BJ (cell line): ENCODE measurements at places on chromosomes 3 and 15.

DNA sequence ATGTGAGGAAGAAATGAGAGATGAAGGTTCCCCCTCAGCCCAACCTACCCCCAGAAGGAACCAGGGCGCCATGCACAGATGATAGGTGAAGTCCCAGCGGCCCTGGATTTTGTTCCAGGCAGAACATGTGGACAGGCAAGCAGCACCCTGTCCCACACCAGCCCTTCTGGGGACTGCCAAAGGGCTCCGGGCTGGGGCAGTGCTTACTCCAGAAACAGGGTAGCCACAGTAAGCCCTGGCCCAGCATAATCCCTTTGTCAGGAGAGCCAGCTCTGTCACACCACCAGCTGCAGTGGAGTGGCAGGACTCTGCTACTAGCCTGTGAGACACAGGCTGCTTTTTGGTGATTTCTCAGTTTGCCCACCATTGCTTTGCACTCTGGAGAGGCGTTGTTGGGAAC is 6.3 kb downstream of the FBXL22 start:
- no peak for DNase-seq

GRCh38 chr3:72265256-72266015 is 480.5 kb upstream of the PROK2 start:
- DNase-seq, result no peak

DNA sequence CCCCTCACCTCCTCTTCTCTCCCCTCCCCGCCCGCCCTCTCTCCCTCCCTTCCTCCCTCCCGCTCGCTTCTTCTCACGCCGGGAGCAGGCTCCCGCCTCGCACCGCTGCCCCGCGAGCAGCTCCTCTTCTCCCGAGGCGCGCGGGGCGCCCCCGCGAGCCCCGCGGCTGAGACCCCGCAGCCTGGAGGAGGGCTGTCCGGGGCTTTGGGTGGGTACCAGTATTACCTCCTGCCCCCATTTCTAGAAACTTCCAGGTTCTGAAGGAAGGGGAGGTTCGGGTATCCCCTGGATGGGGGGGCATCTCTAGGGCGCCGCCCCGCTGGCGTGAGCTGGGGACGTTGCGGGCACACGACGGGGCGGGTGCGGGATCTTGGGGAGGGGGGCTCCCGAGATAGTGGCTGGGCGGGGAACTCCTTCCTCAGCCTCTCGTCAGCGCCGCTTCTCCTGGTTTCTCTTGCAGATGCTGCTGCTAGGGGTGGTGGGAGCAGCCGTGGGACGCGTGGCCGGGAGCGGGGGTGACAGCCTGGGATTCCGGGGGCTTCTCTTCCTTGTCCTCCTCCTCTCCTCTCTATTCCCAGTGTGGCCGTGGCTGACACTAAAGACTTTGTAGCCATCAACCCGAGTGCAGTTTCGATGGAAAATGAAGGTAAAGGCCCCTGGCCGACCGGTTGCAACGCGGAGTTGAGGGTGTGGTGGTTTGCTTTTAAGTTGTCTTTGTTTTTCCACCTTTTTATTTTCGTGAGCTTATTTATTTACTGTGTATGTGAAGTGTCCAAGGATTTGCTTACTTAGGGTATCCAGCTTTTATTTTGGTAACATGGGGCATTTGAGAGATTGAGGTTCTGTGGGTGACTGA is 474 bp downstream of the ATP2C1 start:
- no peak for DNase-seq

- DNase-seq, result no peak
These were observed 43.0 kb downstream of the ARRDC4 start for GRCh38 chr15:98003518-98003917.

DNA sequence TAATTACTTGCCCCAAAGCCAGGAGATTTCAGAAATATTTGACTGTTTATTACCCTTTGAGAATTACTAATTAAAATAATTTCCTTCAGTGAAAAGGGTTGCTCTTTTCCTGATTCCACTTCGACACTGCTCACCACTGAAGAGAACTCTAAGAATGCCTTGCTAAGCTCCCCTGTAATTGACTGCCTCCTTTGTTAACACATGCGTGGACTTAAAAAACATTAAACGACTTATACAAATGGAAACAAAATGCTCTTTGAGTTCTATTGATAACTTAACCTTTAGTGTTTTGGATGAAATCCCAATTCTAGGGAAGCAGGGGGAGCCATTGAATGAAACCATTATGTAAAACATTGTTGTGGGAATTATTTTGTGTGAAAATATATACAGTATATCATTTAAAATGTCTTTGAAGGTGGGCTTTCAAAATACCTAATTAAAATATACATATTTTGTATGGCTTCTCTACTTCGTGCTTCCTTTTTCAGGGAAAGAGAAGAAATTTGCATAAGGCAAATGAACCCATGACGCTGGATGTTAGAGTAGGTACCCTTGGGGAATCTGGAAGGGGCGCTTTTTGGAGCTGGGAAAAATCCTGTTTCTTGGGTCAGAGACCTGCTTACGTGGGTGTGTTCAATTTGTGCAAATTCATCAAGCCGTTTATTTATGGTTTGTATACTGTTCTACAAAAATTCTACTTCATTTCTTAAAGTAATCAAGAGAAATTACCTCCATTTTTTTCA is 64.2 kb downstream of the WWTR1 start:
- DNase-seq, result no peak
